Stimulated activated CD4-positive, alpha-beta T cell treated with anti-CD3 and anti-CD28 coated beads, Interleukin-2, amount 100 ng/mL, for 48 hours (primary cell): ENCODE measurements at places on chromosomes 3 and 15.

DNA sequence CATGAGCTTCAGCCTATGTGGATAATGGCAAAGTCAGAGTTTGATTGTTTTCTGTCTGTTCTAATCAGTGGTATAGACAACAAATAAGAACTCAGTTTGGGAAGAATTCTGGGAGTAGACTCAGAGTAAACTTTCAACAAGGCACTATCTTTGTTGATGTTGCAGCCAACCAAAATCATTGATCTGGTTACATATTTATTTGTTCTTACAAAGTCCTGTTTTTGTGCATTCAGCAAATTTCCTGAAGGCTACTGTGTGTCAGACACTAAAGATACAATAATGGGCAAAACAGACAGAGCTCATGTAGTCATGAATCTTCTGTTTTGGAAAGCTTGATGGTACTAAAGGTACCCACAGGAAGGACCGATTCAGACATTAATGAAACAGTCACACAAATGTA, 55.0 kb downstream of the GRM7 start:
- no peak for DNase-seq

DNA sequence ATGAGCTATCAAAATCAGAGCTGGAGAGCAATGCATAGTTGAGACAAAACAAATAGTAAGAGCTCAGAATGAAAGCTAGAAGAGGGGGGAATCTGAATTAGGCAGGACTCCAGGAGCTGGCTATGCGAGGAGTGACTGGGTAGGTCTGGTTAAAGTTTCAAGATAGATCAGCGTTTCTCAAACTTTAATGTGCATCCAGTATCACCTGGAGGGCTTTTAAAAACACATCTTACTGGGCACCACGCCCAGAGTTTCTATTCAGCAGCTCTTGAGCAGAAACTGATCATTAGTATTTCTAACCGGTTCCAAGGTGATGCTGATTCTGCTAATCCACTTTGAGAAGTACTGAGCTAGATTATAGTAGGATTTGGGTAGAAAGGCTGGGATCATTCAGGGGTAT, 96.2 kb upstream of the ACP3 start:
- DNase-seq: no peak

DNA sequence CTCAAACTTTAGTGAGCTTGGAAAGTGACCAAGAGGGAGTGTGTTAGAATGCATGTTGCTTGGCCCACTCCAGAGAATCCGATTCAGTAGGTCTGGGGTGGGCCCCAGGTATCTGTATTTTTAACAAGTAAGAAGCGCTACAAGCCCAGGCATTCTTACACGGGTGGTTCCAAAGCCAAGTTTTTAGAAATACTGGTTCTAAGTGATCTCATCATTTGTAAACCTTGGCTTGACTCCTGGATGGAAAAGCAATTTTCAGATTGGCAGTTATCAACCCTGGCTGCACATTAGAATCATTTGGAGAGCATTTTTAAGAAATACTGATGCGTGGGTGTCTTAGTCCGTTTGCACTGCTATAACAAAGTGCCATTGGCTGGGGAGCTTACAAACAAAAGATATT, 27.3 kb upstream of the ST8SIA2 start:
- DNase-seq: no peak

- DNase-seq: peak; percentile 79
These were observed 2.8 kb downstream of the HEMK1 start for GRCh38 chr3:50572158-50572557.

GRCh38 chr3:82202269-82202668, 440.8 kb upstream of the GBE1 start:
- DNase-seq: no peak

DNA sequence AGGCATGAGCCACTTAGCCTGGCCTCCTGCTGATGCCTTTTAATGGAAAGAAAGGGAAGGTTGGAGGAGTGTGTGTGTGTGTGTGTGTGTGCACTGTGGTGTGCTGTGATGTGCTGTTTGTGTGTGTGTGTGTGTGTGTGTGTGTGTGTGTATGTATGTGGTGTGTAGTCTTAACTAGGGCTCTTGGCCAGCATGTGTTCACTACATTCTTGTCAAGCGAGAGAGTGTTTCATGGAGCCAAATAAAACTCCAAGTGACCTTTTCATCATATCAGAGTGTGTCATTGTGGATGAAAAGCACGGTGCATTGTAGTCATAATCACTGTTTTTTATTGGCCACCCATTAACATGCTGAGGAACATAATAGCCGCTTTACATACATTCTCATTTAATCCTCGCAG, 30.8 kb upstream of the BHLHE40 start:
- DNase-seq: no peak

DNA sequence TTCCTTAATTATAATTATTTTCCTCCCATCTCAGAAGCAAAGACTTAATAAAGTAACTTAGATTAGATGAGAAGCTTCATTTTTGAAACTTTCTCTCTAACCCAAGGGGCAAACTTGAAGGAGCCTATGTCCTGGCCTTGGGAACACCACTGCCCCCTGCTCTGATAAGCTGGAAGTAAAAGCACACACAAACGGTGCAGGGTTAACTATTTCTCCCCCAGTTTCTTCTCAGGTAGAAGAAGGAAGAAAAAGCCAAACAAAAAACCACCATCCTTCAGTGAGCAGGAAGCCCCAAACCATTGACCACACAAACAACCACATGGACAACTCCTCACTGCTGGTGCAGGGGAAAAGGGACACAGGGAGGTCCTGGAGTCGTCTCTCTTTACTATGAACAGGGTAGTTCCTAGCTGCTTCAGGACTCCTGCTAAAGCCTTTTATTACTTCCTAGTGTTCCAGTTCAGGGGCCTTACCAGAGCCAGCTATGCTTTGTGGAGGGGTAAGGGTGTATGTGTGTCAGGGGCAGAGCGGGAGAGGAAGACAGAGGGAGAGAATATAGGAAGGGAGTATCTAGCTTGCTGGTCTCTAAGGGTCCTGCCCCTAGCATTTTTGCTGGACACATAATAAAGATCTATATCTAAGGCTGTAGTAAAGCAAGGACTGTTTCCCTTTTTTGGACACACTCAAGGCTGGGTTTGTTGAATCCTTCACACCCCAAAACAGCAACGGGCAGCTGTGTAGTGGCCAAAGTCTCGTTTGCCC, 94.0 kb upstream of the UMPS start:
- no peak for DNase-seq

DNA sequence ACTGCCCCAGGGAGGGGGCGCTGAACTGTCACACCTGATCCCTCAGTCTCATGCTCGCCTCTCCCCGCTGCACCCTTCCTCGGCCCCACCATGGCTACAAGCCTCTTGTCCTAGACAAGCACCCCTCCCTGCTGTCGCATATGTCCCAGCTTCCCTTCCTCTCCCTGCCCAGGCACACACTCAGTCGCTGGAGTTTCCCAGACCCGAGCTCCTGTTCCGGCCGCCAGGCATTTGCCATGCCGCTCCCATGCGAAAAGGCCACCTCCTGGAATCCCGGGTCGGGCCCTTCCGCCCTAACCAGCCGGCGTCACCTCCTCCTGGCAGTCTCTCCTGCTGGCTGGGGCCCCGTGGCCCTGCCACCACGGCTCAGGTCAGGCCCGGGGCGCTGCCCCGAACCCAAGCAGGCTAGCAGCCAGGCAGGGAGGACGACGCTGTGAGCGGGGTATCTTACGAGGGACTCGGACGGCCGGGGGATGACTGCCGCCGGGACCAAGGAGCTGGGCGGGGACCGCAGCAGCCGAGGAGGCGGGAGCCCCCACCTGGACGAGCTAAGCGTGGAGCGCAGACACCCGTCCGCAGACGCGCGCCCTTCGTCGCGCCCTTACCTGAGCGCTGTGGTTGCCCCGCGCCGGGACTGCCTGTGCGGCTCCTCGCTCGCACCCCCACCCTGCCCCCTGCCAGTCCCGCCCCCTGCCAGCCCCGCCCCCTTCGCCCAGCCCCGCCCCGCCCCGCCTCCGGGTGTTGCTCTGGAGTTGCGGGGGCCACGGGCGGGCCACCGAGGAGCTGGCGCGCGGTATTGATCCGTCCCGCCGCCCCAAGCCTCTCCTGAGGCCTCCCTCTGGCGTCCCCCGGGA, at the start of gene ALS2CL:
ALS2CL (minus strand) TSS at position 642 of the 854 bp plus-strand sequence. CDS start 4,239 bp downstream, outside the sequence.
- DNase-seq: peak; percentile 58

- DNase-seq: no peak
These were observed 75.1 kb downstream of the ATP10A start for GRCh38 chr15:25787855-25788520.

- no peak for DNase-seq
These were observed 754.1 kb downstream of the GRM7 start for GRCh38 chr3:7615043-7615442.

DNA sequence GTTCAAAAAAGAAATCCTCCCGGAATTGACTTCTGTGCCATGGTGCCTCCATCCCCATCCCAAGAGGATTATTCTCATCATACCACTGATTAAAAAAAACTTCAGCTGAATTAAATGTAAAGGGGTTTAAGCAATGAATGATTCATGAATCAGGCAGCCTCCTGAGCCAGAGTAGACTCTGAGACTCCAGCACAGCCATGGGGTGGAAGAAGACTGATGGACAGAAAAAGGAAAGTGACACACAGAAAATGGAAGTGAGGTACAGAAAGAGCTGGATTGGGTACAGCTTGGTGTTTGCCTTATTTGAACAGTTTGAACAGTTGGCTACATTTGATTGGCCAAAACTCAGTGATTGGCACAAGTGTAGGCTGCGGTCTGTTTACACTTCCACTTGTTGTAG, 224.8 kb upstream of the ATP10A start:
- DNase-seq: no peak

- no peak for DNase-seq
These were observed 21.6 kb downstream of the PLA2G4B start for GRCh38 chr15:41860049-41860828.

DNA sequence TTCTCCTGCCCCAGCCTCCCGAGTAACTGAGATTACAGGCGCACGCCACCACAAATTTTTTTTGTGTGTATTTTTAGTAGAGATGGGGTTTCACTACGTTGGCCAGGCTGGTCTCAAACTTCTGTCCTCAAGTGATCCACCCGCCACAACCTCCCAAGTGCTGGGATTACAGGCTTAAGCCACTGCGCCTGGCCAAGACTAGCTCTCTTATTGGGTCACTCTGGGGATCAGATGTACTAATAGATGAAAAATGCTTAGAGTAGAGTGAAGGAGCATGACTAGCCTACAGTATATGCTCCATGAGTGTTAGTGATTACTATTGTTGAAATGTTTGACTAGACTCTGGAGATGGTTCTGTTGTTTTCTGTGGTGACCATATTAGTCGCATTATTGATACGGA, 21.8 kb downstream of the RARB start:
- DNase-seq: no peak

GRCh38 chr3:53675022-53675697, 171.1 kb downstream of the CHDH start:
- DNase-seq: no peak

- DNase-seq: no peak
These were observed 376.8 kb upstream of the THBS1 start for GRCh38 chr15:39204031-39204430.

DNA sequence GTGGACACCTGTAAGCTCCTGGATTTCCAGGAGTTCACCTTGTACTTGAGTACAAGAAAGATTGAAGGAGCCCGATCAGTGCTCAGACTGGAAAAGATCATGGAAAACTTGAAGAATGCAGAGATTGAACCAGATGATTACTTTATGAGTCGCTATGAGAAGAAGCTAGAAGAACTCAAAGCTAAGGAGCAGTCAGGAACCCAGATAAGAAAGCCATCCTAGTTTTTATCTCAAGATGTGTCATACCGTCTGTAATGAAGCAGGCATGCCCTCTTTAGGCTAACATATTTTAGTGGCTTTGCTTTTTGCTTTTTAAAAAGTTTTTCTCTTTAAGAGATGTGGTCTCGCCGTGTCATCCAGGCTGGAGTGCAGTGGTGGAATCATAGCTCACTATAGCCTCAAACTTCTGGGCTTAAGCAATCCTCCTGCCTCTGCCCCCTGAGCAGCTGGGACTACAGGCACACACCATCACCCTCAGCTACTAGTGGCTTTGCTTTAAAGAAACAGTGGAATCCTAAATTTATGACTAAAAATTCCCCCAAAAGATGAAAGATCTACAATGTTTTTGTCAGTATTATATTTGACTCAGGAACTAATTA, 28.1 kb downstream of the EXOG start:
- no peak for DNase-seq

- DNase-seq: no peak
These were observed 7.0 kb downstream of the BHLHE40 start for GRCh38 chr3:4986175-4986781.

DNA sequence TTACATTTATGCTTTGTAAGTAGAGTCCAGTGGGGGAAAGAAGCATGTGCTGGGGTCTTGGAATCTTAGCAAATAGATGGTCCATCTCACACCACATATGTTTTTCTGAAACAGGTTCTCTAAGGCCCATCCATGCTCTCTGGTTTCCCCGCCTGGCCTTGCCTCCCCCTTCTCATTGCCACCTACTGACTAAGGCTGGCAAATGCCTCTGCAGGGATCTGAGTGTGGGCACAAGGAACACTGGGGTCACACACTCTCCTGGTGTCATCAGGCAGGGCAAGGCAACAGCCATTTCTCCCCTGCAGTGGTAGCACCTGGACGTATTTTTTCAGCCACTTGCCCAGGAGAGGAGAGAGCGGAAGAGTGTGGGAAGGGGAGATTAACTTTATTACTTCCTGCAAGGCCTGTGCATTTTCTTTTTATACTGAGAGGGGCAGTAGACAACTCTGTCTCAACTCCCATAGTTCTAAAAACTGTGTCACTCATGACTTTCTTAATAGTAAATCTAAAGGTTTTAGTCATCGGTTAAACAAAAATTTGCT, 804.2 kb upstream of the NECTIN3 start:
- DNase-seq: no peak

DNA sequence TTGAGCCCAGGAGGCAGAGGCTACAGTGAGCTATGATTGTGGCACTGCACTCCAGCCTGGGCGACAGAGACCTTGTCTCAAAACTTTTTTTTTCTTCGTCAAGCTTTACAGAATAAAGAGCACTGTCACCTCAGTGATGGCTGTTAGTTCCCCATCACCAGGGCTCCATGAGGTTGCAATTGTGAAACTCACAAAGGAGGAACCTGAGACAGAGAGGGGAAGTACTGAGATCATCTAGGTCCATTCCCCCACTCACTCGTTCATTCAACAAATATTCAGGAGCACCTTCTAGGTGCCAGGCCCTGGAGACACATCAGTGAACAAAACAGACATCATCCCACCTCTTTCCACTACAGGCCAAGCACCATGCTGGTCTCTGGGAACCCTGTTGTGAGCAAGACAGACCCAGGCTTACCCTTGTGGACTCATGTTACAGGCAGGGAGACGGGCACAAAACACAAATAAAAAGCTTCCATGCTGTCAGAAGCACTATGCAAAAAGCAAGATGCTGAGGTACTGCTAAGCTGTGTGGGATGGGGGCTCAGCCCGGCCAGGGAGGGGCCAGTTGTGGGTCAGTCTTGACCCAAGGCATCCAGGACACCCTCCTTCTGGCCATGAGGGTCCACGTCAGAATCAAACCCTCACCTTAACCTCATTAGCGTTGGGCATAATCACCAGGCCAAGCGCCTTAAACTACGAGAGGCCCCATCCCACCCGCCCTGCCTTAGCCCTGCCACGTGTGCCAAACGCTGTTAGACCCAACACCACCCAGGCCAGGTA, 2.1 kb upstream of the RHO start:
- no peak for DNase-seq

DNA sequence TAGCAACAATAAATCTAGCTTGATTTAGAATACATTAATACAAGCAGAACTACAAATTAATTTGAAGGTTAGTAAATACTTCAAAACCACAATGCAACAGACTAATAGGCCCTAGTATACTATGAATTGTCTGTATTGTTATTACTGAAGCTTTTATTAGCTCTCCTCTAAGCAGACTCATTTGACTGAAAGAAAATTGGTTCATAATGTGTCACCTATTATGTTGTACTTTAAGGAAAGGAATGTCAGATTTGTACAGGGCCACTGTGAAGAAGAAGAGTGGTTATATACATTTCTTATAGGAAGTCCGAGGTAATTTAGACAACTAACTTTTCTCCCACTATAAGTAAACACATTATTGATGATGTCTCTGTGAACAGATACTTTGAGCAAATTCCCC, 954.5 kb downstream of the ZPLD1 start:
- no peak for DNase-seq
